ENCODE measurements at places on chromosomes 5 and 9.

DNA sequence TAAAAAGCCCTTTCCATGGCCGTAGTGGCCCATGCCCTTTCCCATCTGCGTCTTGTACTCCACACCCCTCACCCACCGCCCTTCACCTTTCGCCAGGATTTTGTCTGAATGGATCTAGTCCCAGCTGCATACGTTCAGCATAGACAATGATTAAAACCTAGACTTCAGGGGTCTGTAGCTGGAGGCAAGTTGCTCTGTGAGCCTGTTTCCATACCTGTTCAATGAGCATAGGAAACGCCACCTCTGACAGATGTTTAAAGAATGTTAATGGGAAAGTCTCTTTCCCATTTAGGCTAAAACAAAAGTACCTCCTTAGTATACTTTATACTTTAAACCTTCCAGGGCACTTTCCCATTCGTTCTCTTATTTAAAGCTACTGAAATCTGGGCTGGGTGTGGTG is 105.7 kb downstream of the SPRY4 start:
- DNase-seq = no peak

DNA sequence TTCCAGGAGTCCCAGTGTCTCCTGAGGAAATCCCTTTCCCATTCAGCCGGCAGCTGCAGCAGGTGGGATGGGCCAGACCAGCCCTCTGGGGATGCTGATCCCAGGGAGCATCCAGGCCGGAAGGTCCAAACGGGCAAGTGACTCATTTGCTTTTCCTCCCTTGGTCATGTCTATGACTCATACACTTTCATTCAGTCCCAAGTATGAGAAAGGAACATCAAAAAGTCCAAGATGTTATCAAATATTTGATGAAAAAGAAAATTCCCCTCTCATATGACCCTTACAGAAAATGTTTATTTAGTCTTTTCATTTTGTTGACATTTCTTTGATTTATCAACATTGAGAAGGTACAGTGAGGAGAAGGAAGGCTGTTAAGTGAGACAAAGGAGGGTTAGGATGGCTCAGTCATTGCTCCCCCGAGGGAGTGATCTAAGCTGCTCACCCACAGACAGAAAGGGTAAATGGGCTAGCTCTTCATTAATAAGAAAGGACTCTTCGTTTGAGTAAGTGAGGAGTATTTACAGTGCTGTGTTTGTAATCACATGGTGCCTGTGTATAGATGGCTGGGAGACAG is 117.6 kb upstream of the ANKRD55 start:
- no peak for DNase-seq

DNA sequence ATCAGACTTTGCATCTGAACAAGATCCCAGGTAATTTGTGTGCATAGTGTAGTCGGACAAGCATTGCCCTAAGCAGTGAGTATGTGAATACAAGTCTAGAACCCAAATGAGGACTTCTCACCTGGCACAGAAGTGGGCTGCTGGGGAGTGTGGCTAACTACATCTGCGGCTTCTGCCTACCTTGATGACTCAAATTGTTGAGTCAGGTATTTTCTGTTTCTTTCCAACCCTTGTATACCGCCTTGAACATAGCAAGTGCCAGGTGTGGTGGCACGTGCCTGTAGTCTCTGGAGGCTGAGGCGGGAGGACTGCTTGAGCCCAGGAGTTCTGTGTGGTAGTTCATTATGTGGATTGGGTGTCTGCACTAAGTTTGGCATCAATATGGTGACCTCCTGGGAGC is 7.9 kb upstream of the JADE2 start:
- no peak for DNase-seq

GRCh38 chr9:112404508-112404932 is 24.6 kb downstream of the HSDL2 start:
- DNase-seq = no peak

- no peak for DNase-seq
Measured at GRCh38 chr9:130348341-130348740, 82.8 kb downstream of the HMCN2 start.

- no peak for DNase-seq
Measured at GRCh38 chr5:78286290-78286689, 8.2 kb downstream of the AP3B1 start.

DNA sequence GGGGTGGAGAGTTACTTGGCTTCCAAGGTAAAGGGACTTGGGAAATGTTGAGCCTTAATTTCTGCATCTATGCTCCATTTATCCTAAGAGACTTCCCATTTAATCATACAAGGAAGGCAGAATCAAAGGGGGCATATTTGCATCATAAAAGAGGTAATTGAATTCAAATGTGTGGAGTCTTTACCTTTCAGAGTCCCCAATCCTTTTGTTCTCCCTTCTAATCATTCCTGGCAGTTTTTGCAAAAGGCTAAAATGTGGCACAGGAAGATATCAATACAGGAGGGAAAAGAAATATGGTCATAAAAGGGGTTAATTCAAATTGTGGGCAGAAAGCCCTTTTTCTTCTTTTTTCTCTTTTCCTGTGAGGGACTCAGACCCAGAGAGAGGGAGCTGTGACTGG is 69.5 kb downstream of the SFXN1 start:
- DNase-seq = no peak

- DNase-seq = no peak
Measured at GRCh38 chr9:106956971-106957370, 94.0 kb downstream of the ZNF462 start.

- no peak for DNase-seq
Measured at GRCh38 chr5:175422058-175422457, 21.9 kb downstream of the DRD1 start.

DNA sequence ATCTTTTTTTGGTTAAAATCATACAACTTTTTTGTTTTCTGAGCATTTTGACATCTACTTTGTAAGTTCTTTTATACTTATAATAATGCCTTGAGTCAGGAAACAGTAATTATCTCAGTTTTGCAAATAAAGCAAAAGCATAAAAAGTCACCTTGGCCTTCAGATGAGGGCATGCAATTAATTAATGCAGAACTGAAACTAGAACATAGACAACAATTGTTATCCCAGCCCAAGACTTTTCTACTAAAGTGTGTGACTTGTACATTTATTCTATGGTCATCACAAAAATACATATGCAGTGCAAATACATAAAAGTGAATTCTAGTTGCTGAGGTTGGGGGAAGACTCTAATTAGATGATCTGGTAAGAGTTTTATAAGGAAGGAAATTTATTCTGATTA is 179.9 kb downstream of the ST8SIA4 start:
- no peak for DNase-seq

DNA sequence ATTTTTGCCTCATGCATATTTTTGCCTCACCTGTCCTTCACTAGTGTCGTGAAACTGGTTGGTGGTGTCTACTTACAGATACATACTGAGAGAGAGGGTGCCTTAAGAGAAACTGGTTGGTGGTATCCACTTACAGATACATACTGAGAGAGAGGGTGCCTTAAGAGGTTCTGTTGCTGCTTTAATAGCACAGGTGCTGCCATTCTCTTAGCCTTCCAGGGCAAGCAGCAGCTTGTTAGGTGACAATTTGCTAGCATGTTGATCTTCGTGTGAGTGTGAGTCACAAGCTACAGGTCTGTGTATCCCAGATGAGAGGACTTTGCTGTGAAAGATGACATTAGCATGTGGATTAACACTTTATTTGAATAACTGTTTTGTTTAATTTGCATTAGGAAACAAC is 1.4 kb downstream of the PTTG1 start:
- DNase-seq = no peak

DNA sequence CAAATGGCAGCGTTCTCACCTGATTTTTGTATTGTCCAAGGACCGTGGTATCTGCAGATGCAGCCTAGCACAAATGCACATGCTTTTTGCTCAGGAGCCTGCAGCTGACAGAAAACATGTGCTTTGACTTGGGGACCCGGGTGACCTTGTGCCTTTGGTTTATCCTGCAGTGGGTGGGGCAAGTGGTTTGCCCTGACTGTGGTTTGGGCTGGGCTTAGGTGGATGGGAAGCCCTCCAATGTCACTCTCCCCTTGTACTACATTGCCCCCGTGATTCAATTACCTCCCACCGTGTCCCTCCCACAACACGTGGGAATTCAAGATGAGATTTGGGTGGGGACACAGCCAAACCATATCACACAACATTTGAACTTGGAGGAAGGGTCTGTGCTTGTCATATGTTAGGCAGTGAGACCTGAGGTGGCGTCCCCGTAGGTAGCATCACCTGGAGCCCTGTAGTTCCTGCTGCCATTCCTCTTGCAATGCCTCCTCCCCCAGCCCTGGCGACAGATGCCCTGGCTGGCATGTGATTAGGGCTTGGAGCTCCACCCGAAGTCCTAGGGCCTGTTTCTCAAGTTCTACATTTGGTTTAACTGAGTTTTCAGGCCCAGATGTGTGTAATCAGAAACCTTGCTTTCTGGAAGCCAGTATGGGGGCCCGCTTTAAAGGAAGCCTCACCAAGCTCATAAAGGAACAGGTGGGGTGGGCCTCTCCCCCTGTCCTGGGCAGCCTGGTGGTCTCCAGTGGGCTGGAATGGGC is 2.1 kb downstream of the ANKRD33B start:
- no peak for DNase-seq

GRCh38 chr5:14185326-14186058 is 42.4 kb downstream of the TRIO start:
- no peak for DNase-seq

DNA sequence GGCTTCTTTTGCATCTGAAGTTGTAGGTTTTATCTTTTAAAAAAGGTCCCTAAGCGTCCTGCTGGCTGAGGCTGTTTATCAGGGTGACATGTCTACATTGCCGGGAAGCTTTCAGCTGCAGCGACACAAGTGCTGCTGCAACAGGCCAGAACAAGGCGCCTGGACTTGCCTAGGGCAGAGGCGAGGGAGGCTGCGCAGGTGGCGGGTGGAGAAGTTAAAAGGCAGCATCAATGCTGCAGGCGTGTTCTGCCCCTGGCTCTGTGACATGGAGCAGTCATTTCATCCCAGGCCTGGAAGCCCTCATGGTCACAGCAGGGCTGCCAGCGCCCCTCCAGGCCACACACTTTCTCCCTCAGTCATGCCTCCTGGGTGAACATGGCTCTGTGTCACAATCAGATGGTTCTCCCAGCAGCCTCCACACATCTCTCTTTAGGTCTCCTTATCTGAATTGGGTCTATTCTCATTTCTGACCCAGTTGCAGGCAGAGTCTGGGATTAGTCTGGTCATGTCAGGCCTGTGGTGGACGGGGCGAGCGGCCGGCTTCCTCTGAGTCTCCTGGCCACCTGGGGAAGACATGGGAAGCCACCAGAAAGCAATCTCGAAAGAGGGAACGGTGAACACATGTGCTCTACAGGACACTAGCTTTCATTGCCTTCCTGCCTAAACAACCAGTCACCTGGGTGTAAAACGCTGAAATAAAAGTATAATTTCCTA is 41.3 kb downstream of the IRX2 start:
- DNase-seq = no peak

DNA sequence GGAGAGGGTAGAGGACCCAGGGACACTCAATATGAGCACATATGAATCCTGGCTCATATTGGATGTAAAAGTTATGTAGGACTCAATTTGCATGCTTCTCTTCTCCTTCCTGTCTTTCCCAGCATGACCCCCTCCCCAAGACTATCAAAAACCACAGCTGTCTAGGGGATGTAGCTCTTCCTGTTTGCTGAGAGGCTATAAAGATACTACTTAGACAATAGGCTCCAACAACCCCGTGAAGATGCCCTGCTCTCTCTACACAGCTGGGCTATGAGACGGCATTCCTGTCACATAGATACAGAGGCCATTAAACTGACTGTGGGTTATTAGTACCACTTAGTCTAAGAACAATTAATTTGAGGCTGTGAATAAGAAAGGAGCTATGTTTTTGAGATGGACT is 56.5 kb upstream of the PCSK1 start:
- no peak for DNase-seq

DNA sequence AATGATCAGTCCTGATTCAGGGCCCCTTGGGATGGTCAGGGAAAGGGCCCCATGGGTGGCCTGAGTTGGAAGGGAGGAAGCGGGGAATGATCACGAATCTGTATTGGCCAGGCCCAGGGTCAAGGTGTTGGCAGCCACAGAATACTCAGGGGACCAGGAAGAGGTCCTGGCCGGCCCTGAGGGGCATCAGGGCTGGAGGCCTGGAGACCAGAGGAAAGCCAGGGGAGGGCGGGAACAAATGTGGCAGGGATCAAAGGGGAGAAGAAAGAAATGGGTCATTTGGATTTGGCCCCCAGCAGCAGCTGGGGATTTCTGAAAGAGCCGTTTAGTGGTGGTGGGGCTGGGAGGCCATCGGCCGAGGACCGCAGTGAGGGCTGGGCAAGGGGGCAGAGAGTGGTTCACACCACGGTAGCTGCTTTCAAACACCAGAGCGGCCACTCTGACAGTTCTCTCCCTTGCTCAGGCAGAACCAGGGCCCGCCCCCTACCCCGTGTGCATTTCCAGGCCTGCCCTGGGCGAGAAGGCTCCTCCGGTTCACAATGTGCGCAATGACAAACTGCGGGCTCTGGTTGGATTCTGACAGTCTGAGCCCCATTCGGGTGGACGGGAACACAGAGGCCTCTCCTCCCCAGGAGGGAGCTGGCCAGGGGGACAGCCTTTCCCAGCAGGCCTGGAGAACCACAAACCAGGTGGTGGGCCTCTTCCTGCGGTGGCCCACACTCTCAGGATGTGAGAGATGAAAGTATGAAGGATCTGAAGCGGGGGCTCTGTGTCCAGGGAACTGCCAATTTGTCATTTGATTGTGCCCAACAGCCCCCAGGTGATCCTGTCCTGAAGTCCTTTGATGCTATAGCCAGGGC is 220.3 kb upstream of the IER5L start:
- no peak for DNase-seq

- no peak for DNase-seq
Measured at GRCh38 chr9:78187763-78188484, 48.0 kb upstream of the CEP78 start.

DNA sequence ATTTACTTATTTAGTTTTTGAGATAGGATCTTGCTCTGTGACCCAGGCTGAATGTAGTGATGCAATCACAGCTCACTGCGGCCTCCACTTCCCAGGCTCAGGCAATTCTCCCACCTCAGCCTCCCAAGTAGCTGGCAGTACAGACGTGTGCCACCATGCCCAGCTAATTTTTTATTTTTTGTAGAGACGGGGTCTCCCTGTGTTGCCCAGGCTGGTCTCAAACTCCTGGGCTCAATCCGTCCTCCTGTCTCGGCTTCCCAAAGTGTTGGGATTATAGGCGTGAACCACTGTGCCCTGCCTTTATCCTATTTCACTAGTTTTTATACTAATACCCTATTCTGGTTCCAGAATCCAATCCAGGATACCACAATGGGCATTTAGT is 6.8 kb downstream of the RPS14 start:
- no peak for DNase-seq

- DNase-seq = no peak
Measured at GRCh38 chr5:10654566-10654965, 90.7 kb downstream of the ANKRD33B start.

GRCh38 chr9:14066831-14067230 is 247.1 kb downstream of the NFIB start:
- no peak for DNase-seq

DNA sequence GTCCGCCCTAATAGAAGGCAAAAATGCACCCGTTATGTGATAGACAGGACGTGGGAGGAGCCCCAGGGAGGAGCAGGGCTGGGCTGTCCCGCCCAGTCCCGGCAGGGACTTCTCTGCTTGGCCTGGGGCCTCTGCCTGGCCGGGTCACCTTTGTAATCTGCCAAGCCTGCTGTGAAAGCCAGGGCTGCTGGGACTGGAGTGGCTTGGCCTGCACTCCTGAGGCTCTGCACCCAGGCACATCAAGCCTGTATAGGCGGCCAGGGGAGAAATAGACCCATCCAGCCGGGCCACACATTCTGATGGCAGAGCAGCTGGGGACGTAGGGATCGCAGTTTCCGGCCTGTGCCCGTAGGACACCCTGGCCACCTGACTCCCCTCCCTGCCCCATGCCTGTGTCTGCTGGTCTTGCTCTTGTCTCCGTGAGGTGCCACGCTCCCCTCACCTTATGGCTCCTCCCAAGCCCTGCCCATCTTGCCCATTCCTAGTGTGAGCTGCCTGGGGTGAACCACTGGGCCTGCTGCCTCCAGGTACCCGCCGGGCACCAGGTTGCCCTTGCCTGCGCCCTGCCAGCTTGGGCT is 28.1 kb downstream of the DYNC2I2 start:
- DNase-seq = no peak
